ENCODE measurements at places on chromosomes 16 and 17. TPM values are rescaled to one million over a fixed set of nuclear protein-coding genes. Genes with fewer than 3 reads are reported as not detected.

- DNase-seq = no peak
Observed at GRCh38 chr16:63787014-63787413, 1334.8 kb downstream of the CDH11 start.

DNA sequence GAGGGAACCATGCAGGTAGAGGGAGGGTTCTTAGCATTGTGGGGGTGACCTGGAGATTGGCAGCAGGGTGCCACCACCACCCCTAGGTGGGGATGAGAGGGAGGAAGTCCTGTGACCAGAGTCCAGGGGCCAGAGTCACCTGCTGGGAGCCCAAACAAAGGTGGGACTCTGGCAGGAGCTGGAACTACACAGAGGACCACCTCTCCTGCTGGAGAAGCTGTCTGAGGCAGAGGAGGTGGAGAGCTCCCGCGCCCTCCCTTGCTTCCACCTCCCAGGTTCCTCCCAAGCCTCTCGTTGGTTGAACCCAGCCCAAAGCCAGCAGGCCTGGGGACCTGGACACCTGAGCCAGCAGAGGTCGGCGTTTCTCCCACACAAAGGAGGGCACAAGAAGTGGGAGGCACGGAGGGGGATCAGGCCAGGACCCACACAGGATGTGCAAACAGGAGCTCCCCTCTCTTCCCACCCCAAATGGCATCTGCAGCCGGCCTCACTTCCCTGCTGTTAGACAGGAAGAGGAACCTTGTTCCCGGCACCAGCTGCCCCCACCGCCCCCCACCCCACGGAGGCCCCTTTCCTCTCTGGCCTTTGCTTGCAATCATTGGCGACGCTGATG, 154.6 kb downstream of the SEC14L1 start:
- no peak for DNase-seq

DNA sequence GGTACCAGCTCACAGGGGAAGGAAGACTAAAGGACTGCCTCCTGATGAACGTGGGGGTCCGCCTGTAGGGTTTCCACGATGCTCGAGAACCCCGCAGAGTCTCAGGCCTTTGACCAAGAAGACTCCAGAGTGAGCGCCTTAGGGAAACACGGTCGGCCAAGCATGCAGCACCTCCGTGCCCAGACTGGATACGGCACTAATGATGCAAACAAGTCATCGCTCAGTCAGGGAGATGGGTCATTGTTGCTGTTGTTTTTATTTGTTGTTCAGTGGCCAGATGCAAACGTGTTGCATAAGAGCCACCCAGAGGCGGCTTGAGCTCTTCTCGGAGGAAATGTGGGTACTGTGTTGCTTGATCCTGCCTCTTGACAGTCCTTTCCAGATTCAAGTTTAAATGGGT, 19.3 kb upstream of the RBFOX3 start:
- peak; percentile 11 for DNase-seq

DNA sequence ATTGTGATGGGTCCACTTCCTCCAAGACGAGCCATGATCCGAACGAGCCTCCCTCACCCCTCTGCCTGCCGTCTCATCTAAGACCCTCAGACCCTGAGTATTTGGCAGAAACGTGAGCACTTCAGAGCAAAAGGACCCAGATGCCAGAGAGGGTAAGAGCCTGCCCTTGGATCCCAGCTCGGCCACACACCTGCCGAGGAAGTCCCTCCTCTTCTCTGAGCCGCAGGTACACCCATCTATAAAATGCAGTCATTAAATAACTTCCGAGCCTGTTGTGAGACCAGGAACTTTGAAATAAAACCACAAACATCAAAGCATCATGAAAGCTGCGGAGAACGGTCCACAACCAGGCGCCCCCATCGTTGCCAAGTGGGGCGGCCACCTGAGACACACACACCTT, 64.8 kb upstream of the DOC2B start:
- DNase-seq = no peak

The CCDC144A gene
- total RNA-seq = 1.1 TPM

The PIK3R6 gene
- total RNA-seq = 2.4 TPM

DNA sequence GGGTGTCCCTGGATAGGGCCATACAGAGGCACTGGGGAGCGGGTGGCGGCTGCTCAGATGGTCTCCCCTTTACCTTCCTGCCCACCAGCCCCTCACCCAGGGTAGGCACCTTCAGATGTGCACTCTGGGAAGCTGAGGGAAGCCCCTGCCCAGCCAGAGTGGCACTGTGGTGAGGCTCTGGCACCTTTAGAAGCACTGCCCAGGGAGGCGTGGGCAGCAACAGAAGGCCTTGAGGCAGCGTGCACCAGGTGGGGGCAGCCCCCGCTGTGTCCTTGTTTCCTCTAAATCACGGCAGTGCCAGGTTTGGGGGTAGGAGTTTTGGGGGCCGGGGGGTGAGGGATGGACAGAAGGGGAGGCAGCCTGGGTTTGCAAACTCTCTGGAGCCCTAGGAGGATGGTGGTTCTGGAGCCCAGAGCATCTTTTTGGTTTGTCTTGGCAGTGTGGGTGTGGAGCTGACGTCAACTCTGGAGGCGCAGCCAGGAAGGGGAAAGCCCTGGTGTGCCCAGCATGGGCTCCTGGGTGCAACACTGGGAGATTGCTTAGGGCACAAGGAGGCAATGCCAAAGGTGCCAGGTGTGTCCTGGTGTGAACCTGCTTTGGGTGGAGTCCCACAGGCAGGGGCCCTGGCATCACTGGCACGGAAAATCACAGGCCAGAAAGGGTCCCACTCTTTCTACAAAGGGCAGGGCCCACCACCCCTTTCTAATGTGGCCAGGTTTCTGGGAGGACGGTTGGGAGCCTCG, 23.1 kb upstream of the CDC42EP4 start:
- no peak for DNase-seq

DNA sequence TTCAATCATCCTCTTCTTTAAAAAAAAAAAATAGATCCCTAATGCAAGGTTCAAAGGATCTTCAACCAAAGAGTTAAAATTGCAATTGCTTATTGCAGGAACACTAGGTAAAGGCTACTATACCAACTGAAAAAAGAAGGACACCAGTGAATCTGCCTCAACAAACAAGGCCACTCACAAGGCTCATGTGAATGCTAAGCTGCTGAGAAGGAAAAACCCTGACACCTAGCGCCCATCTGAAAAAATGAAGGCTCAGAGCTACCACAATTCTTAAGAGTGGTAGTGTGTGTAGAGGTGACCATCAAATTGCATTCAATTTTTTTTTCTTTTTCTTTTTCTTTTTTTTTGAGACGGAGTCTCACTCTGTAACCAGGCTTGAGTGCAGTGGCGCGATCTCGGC, 201.6 kb upstream of the C17orf78 start:
- no peak for DNase-seq

- DNase-seq = no peak
Observed at GRCh38 chr16:10681310-10682308, 13.1 kb downstream of the TEKT5 start.

The KRT33A gene
- not detected for total RNA-seq

- no peak for DNase-seq
Observed at GRCh38 chr17:42408061-42408460, 15.0 kb downstream of the CAVIN1 start.

DNA sequence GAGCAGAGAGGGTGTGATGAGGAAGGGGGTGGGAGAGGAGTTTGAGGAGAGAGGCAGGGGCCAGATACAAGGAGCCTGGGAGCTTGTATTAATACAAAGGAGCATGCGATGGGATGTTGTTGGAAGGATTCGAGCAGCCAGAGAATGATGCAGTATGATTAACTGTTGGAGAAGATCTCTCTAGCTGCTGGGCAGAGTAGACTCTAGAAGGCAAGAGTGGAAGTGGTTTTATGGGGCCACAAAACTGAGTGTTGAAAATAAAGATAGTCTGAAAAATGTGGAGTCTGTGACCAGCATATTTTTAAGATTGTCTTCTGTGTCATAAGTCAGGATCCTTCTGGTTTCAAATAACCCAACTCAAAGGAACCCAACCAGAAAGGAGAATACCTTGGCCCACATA, 98.3 kb downstream of the MSI2 start:
- no peak for DNase-seq

DNA sequence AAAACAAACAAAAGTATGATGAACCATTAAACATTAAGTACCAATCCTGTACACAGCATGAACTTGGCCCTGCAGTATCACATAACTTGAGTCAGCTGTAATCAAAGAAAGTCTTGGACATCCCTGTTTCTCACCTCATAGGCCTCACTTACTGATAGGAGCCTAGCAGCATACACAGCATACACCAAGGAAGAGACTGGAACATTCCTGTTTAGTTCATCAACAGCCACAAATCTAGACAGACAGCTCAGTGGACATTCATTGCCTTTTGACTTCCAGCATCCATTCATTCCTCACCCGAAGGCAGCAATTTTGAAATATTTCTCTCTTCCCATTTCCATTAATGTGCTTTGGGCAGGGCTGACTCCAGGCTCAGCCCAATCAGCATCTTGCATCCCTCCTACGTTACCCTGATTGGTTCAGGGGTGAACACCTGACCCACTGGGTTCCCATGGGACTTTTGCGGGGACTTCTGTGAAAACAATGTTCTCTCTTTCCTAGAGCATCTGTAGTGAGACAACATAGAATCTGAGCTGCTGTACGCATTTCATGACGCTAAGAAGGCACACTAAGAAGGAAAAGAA, 336.7 kb upstream of the ZFHX3 start:
- no peak for DNase-seq

- DNase-seq = peak; percentile 88
Observed at GRCh38 chr16:68244903-68245853, at the start of gene PLA2G15. Gene PLA2G15 (plus strand): TSS chr16:68245373. CDS start chr16:68245427, 54 bp downstream.

GRCh38 chr17:15261802-15262290, 3.3 kb downstream of the PMP22 start:
- DNase-seq = no peak

The TNFSF12 gene
- 64.5 TPM for total RNA-seq
